KBM-7 (cell line): ENCODE measurements at places on chromosomes 11 and 22.

GRCh38 chr11:69504576-69505335 lies 23.3 kb downstream of the LINC01488 start:
- no peak for DNase-seq

- no peak for DNase-seq
Observed at GRCh38 chr11:76653674-76654284, 16.8 kb downstream of the LRRC32 start.

- no peak for DNase-seq
Observed at GRCh38 chr11:15705891-15706290, 591.2 kb downstream of the INSC start.

DNA sequence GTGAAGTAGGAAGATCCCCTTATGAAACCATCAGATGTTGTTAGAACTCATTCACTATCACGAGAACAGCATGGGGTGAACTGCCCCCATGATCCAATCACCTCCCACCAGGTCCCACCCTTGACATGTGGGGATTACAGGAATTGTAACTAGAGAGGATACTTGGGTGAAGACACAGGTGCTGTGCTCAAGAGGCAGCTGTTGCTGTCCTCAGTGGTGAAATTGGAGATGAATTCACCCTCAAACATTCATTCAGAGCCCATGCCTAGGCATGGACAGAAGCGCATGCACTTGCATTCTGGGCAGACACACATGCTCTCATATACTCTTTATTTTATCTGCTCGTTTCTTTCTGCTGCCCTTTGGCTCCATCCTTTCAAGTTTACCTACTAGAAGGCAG lies 385.0 kb downstream of the INSC start:
- DNase-seq, result no peak

DNA sequence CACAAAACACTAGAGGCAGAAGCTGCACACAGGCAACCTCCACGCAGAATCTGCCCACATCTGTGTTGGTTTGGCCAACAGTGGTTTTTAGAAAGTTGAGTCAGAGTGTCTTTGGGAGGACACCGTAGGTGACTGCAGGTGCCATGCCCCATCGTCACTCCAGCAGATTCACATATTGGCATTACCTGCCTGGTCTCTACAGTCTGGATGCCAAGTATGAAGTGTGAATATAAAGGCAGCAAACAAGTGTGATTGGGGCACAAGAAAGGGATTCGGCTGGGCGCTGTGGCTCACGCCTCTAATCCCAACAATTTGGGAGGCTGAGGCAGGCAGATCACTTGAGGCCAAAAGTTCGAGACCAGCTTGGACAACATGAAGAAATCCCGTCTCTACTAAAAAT lies 11.0 kb upstream of the FXYD2 start:
- no peak for DNase-seq

- DNase-seq, result no peak
Observed at GRCh38 chr11:65709661-65710060, 2.4 kb upstream of the KAT5 start.

- no peak for DNase-seq
Observed at GRCh38 chr11:129447654-129448239, 72.1 kb downstream of the BARX2 start.

DNA sequence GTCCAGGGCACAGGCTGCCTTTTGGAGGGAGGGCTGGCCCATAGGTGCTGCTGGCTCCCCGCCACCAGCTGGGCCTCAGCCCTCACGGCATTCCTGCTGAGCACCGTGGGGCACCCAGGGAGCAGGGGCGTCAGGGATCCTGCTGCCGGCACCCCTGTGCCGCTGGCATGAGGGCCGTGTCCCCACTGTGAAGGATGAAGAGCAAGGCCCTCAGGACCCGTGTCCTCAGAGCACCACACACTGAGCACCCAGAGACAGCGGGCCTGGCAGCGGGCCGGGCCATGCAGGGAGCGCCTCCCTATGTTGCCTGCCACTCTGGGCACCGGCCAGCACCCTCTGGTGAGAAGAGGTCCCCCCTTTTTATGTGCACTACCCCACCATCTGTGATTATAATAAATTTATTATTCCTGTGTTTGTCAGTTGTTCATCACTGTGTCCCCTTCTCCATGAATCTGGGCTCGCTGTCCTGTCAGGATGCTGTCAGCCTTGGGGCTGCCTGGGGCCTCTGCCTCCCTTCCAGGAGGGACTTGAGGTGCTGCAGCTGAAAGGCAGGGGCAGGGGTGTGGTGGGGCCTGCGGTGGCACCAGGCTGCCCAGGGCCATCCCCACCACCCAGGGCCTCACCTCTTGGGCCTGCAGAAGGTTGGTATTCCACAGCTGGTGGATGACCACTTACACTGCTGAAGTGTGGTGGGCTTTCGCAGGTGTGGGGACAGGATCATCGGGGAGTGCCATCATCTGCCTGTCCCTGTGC lies 80.0 kb downstream of the MED15 start:
- no peak for DNase-seq

DNA sequence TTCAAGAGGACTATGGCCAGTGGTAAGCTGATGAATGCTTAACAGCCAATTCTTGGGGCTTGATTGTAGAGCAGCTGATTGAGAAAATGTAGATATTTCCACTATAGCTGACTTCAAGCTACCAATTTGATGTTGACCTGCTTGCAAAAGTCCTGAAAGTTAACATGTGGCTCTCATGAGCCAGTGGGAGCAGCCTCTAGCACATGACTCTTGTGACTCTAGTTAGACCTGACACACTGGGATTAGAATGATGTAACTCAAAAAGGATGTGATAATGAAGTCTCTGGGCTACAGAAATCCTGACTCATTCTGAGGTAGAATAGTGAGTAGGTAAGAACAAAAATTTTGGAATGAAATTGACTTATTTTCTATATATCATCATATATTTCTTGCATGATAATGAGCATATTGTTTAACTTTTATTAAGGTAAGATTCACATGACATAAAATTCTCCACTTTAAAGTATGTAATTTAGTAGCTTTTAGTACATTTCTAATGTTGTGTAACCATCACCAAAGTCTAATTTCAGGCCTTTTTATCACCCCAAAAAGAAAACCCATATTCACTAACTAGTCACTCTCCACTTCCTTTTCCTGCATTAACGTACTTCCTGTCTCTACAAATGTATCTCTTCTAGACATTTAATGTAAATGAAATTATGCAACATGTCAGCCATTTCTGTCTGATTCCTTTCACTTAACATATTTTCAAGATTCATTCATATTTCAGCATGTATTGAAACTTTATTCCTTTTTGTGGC lies 16.1 kb upstream of the OR52H1 start:
- peak; percentile 1 for DNase-seq
